Central memory CD4-positive, alpha-beta T cell (primary cell): ENCODE measurements at places on chromosomes 1 and 21.

GRCh38 chr1:226100436-226101391, 38.2 kb downstream of the H3-3A start:
- DNase-seq, result peak; percentile 25

GRCh38 chr1:86552376-86552775, 5.5 kb downstream of the CLCA4 start:
- no peak for DNase-seq

DNA sequence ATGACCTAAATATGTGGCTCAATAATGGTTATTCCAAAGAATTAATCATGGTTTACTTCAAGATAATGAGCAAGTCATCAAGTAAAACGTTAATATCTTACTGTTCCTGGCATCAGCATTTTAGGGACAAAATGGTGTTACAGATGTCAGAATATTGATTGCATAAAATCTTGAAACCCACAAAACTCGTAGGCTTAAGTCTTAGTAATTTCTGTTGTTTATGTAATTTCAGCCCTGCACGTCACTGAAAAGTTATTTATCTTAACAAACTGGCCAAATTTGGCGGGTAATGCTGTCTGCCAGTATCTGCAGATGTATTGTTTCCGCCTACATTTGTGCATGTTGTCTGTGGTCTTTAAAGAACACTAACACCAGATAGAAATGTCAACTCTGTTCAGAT, 25.8 kb downstream of the CDC7 start:
- no peak for DNase-seq

GRCh38 chr1:6880951-6881690, 95.9 kb downstream of the CAMTA1 start:
- no peak for DNase-seq

DNA sequence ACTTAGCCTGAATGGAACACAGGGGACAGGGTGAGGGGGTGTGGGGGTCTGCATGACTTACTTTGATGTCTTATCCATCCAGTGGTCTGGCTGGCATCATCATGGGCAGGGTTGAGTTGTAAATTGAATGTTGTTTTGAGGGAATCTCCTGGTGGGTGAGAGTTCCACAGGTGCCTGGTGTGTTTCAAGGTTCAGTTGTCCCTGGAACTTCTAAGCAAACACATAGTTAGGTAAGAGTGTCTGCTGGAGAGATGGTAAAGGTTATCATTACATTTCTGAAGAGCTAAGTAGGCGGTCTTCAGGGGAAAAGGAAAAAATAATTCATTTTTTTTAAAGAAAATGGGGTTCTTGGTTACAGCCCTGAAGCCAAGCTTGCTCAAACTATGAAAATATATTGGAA, 46.0 kb upstream of the SIPA1L2 start:
- DNase-seq, result no peak

GRCh38 chr21:46036696-46037330, 55.2 kb downstream of the COL6A1 start:
- no peak for DNase-seq

DNA sequence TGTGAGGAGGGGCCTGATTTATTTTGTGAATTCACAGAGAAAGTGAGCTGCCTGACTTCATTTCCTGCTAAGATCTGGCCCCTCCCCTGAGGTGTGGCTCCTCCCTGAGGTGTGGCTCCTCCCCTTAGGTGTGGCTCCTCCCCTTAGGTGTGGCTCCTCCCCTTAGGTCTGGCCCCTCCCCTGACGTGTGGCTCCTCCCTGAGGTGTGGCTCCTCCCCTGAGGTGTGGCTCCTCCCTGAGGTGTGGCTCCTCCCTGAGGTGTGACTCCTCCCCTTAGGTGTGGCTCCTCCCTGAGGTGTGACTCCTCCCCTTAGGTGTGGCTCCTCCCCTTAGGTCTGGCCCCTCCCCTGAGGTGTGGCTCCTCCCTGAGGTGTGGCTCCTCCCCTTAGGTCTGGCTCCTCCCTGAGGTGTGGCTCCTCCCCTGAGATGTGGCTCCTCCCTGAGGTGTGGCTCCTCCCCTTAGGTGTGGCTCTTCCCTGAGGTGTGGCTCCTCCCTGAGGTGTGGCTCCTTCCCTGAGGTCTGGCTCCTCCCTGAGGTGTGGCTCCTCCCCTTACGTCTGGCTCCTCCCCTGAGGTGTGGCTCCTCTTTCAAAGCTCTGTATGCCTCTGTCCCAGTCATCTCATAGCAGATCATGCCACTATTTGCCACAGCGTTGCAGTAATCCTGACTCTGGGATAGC, 26.9 kb upstream of the LRRC3 start:
- peak; percentile 60 for DNase-seq

DNA sequence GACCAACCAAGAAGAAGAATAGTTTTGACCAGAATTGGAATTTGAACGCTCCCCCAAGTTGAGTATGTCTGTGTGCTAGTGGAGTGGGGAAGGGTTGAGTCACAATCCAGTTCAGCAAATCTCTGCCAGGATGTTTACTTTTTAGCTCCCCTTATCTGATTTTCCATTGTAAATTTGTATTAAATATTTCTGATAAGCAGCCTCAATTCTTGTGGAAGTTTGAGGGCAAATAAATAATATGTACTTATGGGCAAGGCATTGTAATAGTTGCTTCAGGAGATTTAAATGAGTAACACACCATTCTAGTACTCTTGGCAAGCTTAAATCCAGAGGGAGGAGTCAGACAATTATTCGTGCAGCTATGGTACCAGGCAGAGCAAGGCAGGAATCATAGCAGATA, 14.4 kb downstream of the CXADR start:
- DNase-seq, result no peak

DNA sequence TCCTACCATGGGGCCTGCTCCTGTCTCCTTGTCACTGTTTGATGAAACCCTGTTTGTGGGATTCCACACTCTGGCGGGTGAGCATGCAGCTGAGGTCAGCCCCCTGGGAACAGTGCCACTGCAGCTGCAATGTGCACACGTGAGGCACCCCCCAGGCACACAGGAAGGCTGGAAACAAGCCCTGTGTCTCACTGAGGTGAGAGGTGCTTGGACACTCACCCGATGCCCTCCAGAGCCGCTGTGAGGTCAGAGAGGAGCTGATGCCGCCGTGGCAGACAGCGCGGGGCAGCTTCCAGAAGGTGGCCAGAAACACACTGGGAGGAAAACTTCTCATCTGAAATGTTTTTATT, 49.7 kb downstream of the SLX9 start:
- DNase-seq, result no peak

GRCh38 chr1:94299627-94300553, 62.5 kb upstream of the ARHGAP29 start:
- DNase-seq, result no peak

- DNase-seq, result no peak
These were observed 58.4 kb downstream of the VPS26C start for GRCh38 chr21:37208741-37209225.

DNA sequence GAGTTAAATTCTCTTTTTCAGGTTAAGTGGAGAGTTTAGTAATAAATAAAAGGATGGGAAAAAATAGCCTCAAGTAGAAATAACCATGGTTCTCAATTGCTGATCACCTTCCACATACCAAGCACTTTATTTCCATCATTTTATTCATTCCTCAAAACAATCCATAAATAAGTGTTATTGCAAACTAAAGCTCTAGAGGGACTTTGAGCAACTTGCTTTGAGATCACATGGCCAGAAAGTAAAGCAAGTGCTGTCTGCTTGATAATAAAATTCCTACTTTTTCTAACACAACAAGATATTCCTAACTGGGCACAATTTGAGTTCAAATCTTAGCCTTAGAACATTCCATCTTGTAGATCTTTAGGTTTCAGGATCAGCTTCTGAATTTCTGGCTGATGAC, 97.1 kb upstream of the C1orf87 start:
- DNase-seq, result no peak

GRCh38 chr1:150080784-150081183, 13.2 kb downstream of the VPS45 start:
- DNase-seq, result no peak

DNA sequence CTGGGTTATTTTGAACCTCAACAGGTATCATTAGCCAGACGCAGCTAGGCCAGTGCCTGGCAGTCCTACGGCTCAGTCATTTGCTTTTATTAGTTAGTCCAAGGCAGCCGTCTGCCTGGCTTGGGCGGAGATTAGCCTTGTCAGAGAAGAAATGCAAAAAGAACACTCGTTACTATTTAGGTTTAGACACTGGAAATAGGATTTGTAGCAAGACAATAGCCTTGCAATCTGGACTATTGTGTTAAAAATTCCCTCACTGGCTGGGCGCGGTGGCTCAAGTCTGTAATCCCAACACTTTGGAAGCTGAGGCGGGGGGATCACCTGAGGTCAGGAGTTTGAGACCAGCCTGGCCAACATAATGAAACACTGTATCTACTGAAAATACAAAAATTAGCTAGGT, 11.0 kb upstream of the PRKCZ start:
- no peak for DNase-seq

DNA sequence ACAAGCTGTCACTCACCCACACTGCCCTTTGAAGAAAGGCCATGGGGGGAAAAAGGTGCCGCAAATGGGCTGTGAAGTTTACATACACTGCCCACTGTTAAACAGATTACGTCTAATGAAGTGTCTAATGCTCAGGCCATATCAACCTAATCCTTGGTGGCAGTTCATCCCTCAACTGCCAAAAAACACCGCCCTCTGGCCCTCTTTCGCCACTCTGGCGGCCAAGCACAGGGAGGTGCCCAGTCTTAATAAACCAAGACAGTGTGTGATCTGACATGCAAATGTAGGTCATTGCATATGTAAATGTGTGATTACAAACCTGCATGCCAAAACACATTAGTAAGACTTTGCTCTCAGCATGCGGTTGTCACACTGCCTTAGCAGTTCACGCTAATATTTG, 89.5 kb downstream of the NEK7 start:
- no peak for DNase-seq

- no peak for DNase-seq
These were observed 34.5 kb upstream of the SYNC start for GRCh38 chr1:32736812-32737791.

- no peak for DNase-seq
These were observed 98.1 kb downstream of the NEGR1 start for GRCh38 chr1:72184099-72184701.

GRCh38 chr1:195336812-195337211, 1271.4 kb downstream of the KCNT2 start:
- DNase-seq, result no peak

DNA sequence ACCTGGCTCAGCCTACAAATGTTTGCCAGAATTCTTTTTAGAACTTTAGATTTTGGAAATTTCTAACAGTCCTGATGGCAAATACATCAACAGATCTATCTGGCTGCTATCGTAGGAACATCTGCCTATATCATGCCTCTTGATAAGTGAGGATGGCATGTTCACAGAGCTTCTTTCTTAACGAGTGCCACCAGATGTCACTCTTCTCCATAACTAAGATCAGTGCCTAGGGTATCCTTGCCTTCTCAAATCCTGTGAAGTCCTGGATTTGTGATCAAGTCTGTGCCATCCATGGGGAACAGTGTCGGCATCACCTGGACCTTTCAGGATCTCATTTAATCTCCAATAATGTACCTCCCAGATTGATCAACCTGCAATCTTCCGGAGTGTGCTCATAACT, 36.5 kb upstream of the CD5L start:
- no peak for DNase-seq

DNA sequence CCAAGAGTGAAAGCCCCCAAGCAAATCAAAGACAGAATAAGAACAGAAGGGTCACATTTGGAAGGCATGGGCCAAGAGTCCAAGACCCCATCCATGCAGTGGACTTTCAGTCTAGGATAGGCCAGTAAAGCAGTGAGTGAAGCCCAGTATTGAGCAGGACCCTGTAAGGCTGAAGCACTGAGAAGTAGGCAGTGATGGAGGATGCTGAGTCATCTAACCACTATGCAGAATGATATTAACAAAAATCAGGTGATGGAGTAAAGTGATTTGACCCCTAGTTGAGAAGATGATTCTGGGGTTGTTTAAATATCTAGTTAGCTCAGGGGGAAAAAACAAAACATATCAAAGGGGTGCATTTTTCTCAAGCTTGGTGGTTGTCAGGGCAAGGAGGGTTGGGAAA, 308.7 kb upstream of the PLXNA2 start:
- DNase-seq, result no peak

DNA sequence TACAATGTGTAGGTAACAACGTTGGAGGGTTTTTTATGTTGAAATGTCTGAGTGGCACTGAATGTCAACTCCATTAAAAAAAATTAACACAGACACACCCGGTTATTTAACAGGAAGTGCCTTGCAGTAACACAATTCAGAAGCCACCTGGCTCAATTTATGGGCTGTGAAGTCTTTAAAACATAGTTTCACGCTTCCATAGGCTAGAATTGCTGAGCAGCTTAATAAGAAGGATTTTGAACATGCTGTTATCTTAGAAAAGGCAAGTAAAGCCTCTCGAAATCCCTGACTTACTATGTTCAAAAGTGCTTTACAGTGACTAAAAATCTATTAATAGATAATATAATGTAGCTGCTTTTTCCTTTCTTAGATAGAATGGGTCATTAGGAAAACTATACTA, 19.7 kb downstream of the SRSF4 start:
- DNase-seq, result no peak

GRCh38 chr1:52723260-52723659, 3.0 kb upstream of the ZYG11B start:
- no peak for DNase-seq

- DNase-seq, result no peak
These were observed 40.4 kb downstream of the PHC2 start for GRCh38 chr1:33390542-33390941.

DNA sequence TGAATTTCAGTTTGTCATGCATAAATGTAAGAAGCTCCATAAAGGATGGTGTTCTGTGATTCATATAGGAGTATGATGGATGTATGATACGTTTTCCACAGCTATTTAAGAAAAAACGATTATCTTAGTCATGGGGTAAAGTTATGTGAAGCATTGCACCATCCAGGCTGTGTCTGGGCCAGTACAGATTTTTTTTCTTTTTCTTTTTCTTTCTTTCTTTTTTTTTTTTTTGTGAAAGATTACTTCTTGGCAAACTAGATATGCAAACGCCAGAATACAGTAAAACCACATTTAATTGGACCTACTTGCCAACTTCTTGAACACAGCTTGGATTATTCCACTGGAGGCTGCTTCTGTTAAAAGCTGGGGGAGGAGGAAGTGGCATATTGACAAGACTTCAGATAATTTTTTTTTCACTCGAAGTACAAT, 14.9 kb downstream of the ZBTB18 start:
- DNase-seq, result no peak

DNA sequence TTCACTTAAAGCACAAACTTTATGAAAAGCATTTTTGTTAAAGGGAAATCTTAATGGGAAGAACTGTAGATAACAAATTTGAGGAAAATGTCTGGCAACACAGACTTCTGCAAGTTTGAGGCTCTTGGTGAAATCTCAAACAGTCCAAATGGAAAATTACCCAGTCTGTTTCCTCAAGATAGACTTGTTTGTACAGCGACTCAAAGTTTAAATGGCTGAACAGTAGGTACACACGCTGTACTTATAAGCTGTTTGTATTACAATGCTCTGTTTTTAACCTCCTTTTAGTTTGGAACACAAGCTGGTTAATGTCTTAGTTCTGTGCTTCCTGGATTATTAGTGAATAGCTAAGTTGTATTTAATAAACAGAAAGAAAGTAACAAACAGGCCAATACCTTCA, 217.1 kb downstream of the NFIA start:
- DNase-seq, result no peak

DNA sequence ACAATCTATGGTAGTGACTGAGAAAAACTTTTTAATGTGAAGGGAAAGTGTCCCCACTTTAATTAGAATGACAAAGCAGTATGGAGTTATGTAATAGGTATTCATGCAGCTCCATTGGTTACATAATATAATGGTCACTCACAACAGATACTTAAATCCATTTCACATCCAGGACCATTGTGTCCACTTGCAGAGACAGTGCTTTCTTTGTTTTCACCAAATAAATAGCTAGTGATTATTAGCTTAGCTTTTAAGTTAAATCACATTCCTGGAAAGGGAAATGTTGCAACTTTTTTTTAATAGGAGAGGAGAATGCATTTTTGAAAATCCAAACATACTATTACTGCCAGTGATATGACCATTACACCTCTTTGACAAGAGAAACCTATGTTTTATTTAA, 22.9 kb downstream of the RGL1 start:
- no peak for DNase-seq
